ENCODE measurements at places on chromosomes 7 and 10. TPM values are rescaled to one million over a fixed set of nuclear protein-coding genes. Genes with fewer than 3 reads are reported as not detected.

ZNF736 gene
- 35.6 TPM for total RNA-seq

PNLIP gene
- not detected for total RNA-seq

C10orf67 gene
- total RNA-seq, result 1.1 TPM

LHFPL3 gene
- total RNA-seq, result 11.8 TPM

TMEM225B gene
- 2.8 TPM for total RNA-seq

PITRM1 gene
- 121 TPM for total RNA-seq

KLLN gene
- 0.62 TPM for total RNA-seq

CPA2 gene
- total RNA-seq, result not detected

GPR146 gene
- total RNA-seq, result 15.6 TPM

SYT15 gene
- 6.1 TPM for total RNA-seq

AKR1C4 gene
- total RNA-seq, result not detected

FRMD4A gene
- 118 TPM for total RNA-seq

RBP4 gene
- 48.7 TPM for total RNA-seq

PKD2L1 gene
- total RNA-seq, result 2.2 TPM

PRF1 gene
- 0.87 TPM for total RNA-seq

MUC12 gene
- 4.0 TPM for total RNA-seq

TMEM196 gene
- 6.8 TPM for total RNA-seq

SLC16A9 gene
- 14.9 TPM for total RNA-seq
